GM12891 (cell line): ENCODE measurements at places on chromosomes 1 and 21.

DNA sequence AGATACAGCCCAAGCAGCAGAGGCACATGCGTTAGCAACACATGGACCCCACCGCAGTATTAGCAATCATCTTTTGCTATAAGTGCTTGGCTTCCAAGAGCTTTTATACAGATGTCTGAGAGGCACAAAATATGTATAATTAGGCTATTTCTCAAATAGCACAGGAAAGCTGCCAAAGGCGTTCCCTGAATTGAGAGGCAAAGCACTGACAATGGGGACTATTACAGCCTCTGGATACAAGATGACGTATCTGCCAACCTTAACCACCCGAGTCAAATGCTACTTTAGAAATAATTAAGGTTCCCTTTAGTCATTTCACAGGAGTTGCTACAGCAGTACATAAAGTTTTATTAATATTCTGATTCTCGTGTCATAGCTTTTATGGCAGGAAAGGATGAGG is 6.4 kb downstream of the STMN1 start:
- DNase-seq, result no peak

GRCh38 chr1:214380986-214381695 is 100.2 kb downstream of the SMYD2 start:
- DNase-seq, result no peak

DNA sequence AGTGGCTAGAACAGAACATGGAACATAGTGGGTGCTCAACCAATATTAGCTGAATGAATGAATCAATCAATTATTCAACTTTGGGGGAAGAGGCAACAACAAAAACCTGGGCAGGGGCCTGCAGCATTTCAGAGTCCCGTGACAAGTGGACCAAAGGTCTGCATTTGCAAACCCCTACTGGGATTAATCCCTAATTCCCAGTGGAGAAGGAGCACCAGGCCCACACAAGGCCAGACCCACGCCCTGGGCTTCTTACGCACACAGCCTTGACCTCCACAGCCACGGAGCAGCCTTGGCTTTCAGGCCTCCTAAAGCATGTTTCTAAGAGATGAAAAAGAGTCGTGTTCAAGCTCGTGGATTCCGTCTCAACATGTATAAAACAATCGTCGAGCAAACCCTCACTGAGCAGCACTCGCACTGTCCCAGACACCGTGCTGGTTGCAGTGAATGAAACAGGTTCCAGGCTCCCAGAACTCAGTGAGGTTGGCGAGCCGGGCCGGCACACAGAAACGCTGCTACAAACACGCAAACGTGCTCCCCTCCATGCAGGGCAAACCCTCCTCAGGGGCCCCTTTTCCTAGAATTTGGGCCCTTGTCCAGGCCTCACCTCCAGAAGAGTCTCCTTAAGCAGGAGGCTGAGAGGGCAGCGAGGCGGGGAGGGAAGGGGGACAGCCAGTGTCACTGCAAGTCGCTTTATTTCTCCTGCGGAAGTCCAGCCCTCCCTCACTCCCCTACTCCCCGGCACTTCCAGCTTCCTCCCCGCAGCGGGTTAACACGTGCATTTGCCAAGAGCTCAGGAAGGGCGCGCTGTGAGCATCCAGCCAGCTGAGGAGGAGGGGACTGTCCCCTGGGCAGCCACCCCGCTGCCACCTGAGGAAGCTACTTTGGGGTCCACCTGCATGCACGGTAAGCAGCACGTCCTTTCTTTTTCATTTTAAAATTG is 556.4 kb downstream of the KIF26B start:
- no peak for DNase-seq

DNA sequence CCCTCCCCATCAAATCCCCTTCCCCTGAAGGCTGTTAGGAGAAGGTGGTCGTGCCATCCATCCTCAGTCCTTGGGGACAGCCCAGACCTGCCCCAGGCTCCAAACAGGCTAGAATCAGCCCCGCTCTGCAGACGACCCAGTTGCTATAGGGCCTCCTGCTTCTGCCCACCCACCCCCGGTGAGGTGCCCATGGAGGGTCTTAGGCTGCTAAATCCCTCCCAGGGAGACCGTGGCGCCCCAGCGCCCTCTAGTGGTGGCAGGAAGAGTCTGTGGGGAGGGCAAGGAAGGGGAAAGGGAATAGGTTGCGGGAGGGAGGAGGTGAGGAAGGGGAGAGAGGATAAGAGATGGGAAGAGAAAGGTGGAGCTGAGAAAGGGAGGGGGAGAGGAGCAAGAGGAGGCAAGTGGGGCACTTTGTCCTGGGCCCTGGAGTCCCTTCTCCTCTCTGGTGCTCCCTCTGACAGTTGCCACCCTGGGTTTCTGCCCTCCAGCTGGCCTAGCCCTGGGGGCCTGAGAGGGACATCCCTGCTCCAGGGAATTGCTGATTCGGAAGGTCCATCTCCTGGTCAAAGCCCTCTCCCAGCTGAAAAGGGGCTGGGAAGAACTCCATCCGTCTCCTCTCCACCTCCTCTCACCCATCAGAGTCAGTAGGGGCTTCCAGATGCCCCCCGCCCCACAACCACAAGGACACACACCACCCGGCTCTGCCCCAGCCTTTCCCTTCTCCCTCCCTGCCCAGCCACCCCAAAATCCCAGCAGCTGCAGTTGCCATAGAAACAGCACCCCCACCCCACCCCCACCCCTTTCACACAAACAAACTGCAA is 55.4 kb downstream of the CAMK2N1 start:
- peak; percentile 58 for DNase-seq

- no peak for DNase-seq
Observed at GRCh38 chr1:28322194-28322593, 6.6 kb upstream of the MED18 start.

- DNase-seq, result no peak
Observed at GRCh38 chr1:150376110-150376509, 12.2 kb downstream of the RPRD2 start.

- DNase-seq, result no peak
Observed at GRCh38 chr1:156898161-156898566, 4.6 kb downstream of the PEAR1 start.

DNA sequence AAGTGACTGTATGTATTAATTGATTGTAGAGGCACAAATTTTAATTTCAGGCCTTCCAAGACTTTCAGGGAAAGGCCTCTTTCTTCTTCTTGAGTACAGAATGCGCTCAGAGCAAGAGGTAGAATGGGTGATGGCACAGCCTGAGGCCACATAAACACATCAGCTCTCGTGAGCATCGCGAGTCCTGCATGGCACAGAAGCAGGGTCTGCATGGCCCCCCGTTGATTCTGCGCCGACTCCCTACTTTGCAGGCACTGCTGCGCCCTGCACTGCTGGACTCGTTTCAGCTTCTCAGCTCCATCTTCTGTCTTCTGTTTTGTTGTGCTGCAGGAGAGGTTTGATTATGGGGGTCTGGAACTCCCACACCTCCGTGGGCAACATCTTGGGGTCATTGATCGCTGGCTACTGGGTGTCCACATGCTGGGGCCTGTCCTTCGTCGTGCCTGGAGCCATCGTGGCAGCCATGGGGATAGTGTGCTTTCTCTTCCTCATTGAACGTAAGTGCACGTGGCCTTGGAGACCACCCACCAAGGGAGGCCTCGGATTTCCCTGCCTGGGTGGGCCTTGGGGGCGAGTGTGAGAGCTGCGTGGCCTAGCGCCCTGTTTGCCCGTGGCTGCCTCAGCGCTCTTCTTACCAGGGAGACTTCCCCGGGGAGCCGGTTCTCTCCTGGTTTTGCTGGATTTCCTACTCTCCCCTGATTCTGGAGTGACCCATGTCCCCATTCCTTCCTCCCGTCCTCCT is 29.6 kb downstream of the SLC37A1 start:
- DNase-seq, result no peak

GRCh38 chr1:189212606-189213005 is 1265.1 kb downstream of the BRINP3 start:
- DNase-seq, result no peak

DNA sequence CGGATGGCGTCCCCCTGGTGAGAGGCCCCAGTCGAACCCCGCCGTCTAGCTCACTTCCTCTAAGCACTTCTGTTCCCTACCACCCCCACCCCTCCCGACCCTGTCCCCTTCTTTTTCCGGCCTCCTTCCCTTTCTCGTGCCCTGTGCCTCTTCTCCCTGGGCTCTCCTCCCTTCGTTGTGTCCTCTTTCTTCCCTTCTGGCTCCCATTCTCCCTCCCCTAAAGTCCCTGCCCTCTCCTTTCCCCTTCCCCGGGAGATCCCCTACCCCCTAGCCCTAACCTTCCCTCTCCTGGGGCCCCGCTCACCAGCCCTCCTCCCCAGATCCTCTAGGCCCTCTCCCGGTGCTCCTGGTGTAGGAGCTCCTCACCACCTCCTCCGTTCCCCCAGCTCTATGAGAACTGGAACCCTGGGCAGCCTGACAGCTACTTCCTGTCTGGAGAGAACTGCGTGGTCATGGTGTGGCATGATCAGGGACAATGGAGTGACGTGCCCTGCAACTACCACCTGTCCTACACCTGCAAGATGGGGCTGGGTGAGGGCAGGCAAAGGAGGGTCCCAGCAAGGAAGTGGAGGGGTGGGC is 15.9 kb downstream of the BCAN start:
- DNase-seq, result no peak

DNA sequence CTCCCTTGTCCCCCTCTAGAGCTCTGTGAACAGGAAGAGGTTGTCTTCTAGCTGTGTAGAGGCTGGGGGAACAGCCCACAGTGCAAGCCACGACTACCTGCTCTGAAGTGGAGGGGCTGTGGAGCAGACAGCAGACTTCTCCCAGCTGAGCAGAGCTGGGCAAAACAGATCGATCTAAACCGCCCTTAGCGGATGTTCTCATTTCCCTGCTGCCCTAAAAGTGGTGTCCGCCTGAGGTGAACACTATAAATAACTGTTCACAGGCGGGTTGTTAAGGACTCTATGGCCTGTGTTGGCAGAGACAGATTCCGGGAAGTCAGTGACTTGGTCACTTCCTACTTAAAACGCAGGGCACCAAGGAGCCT is 203.2 kb downstream of the RHOU start:
- DNase-seq, result no peak

DNA sequence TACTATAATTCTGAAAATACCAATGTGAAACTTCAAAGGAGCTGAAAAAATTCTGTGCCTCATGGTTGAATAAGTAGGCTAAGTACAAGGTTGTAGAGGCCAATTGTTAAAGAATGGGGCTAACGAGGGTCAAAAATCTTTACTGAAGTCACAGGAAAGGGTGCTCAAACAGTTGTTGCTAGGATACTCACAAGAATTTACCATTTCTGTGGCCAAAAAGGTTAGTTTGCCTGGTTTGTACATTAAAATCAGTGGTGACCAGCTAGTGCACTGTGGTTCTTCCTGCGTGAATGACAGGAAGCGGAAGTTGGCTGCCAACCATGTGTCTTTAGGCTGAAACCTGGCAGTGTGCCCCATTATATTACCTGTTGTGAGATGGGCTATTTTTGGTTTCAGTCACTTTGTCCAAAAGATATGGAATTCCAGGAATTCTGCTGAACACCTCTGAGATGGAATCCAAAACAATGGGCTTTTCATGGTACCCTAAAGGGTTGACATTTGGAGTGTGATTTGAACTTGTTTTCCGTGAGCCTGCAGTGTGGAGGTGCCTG is 13.5 kb downstream of the MAP3K21 start:
- no peak for DNase-seq

- DNase-seq, result no peak
Observed at GRCh38 chr1:77927414-77927813, 39.0 kb downstream of the NEXN start.

DNA sequence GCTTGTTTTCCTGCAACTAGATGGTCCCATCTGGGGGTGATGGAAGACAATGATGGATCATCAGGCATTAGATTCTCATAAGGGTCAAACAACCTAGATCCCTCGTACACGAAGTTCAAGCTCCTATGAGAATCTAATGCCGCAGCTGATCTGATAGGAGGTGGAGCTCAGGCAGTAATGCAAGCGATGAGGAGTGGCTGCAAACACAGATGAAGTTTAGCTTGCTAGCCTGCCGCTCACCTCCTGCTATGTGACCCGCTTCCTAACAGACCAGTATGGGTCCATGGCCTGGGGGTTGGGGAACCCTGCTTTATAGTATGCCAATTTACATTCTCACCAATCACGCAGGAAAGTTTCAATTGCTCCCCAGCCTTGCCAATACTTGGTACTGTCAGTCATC is 37.5 kb downstream of the TLR5 start:
- DNase-seq, result no peak

- no peak for DNase-seq
Observed at GRCh38 chr1:154657556-154657955, 49.6 kb upstream of the ADAR start.

- DNase-seq, result no peak
Observed at GRCh38 chr1:172019976-172020375, 178.7 kb downstream of the DNM3 start.

GRCh38 chr21:46411691-46412090 is 47.0 kb upstream of the DIP2A start:
- no peak for DNase-seq

DNA sequence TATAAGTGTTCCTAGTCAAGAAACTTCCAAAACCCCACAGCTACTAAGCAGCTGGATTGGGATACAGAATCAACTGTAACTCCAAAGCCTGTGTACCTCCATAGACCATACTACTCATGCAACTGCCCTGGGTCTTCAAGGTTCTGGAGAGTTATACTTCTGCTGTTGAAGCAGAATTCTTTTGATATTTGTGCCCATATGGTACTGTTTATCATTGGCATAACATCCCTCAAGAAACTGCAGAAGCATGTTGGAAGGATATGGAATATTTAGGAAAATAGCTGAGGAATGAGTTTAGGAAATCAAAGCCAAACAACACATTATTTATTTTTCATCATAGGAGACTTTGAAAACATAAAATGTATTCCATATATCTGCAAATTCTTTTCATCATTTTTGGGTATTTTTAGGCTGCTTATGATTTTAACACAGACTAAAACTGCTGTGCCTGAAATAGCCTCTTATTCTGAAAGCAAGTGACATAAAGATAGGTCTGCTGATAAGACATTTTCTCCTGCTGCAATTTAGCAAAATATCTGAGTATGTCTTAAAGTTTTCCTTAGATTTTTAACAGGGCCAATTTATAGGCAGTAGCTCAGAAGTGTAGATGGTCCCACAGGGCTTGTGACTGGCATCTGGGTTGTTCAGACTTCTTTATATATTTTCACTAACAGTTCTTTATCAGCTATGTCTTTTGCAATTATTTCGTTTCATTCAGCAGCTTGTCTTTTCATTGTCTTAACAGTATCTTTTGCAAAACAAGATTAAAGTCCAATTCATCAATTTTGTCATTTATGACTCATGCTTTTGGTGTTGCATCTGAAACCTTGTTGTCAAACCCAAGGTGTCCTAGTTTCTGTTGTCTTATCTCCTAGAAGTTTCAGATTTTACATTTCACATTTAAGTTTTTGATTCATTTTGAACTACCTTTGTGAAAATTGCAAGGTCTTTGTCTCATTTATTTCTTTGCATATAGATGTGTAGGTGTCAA is 41.1 kb upstream of the ZNF124 start:
- DNase-seq, result no peak

DNA sequence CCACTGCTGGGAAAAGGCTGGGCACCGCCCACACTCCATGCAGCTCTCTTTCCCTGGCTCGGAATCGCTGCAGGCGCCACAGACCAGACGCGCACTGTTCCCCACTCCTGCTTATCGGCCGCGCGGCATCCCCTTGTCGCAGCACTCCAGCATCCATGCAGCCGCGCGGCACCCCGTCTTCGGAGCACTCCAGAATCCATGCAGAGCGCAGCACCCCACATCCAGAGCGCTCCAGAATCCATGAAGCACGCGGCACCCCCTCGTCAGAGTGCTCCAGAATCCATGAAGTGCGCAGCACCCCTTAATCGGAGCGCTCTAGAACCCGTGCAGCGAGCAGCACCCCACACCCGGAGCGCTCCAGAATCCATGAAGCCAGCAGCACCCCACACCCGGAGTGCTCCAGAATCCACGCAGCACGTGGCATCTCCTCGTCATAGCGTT is 9.5 kb downstream of the TFF3 start:
- DNase-seq, result no peak
